ENCODE measurements at places on chromosomes 3 and 15.

DNA sequence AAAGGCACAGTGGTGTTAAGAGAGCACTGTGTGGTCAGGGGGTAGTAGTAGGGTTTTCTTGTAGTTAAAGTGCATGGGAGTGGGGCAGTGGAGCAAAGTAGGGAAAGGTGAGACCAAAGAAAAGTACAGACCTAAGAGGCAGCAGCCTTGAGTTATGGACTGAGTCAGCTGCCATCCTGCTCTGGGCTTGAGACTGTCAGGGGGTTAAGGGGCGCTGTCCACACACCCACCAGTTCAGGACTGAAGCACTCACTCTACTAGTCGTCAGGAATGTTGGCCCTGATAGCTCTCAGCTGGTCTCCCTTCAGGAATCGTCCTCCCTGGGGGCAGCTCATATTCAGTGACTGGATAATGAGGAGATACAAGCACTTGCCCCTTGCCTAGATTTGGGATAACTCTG lies 7.9 kb downstream of the CCR4 start:
- DNase-seq: no peak

DNA sequence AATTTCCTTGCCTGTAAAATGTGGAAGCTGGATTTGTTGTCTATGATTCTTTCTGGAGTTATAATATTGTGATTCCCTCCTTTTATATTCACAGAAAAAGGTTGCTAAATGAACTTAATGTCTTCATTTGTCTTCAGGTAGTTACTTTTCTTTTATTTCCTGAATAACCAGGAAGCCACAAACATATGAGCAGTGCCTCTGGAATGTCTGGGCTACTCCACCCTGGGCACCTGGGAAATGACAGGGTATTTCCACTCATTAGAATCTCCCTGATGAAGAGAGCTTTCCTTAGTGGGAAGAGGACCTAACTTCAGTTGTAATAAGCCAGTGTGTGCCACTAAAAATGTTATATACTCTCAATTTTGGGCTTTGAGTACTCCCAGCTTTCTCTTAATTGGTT lies 3.8 kb upstream of the SLMAP start:
- no peak for DNase-seq

GRCh38 chr3:189688262-189688661 lies 57.1 kb downstream of the TP63 start:
- DNase-seq: peak; percentile 77

- DNase-seq: no peak
Observed at GRCh38 chr3:54192026-54192425, 69.7 kb downstream of the CACNA2D3 start.

DNA sequence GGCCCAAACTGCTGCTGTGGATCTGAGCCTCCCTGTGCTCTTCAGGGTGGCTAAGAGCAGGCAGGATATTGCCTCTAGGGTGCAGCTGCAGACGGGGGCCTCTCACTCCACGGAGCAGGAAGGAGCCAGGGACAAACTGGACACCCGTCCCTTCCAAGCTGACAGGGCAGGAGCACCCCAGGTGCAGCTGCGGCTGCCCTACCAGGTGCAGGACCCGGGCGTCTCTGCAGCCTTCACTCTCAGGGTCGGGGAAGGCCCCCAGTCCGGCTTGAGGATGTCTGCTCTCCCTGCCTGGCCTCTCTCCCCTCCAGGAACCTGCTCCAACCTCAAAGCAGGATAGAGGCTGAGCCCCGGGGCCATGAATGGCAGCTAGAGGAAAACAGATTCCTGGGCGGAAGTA lies 1554.9 kb upstream of the CADM2 start:
- DNase-seq: no peak

- no peak for DNase-seq
Observed at GRCh38 chr3:46722443-46722842, 4.8 kb upstream of the PRSS50 start.

GRCh38 chr15:28861031-28861534 lies 12.6 kb upstream of the GOLGA6L7 start:
- DNase-seq: no peak

GRCh38 chr15:33724321-33725036 lies 243.8 kb upstream of the CHRM5 start:
- DNase-seq: no peak

DNA sequence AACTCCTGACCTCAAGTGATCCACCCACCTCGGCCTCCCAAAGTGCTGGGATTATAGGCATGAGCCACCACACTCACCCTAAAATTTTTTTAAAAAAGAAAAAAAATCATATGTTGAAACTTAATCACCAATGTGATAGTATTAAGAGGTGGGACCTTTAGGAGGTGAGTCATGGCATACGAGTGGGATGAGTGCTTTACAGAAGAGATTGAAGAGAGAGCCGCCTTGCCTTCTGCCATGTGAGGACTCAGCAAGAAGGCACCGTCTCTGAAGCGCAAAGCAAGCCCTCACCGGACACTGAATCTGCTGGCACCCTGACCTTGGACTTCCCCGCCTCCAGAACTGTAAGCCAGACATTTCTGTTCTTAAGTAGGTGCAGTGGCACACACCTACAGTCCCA lies 5.5 kb downstream of the ARPIN start:
- DNase-seq: no peak

DNA sequence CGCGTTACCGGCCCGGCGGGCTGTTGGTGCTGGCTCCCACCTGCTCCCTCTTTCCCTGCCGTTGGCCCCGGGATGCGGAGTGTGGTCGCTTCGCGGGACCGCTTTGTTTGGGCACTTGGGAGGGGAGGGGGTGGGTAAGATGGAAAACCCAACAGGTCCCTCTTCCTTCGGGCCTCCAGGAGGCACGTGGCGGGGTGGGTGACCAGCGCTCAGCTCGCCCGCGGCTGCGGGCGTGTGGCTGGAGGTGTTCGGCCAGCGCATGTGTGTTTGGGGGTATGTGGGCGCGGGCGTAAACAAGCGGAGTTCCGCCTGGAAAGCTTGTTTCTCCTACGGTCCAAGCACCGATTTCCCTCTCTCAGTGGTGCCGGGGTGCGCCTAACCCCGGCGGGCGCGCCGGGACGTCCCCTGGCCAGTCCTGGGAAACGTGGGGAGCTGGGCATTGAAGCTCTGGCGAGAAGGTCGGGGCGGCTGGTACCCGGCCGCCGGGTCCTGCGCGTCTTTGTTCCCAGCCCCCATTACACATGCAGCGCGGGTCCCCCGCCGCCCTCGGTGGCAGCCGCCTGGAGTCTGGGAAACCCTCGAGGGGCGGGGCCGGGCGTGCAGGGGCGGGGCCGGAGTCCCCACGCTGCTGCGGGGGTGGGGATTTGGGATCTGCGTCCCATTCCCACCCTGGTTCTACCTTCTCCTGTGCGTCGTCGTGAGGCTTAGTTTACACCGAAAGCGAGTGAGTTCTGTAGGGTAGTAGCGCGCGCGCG lies 1.4 kb downstream of the ACVR2B start:
- no peak for DNase-seq

DNA sequence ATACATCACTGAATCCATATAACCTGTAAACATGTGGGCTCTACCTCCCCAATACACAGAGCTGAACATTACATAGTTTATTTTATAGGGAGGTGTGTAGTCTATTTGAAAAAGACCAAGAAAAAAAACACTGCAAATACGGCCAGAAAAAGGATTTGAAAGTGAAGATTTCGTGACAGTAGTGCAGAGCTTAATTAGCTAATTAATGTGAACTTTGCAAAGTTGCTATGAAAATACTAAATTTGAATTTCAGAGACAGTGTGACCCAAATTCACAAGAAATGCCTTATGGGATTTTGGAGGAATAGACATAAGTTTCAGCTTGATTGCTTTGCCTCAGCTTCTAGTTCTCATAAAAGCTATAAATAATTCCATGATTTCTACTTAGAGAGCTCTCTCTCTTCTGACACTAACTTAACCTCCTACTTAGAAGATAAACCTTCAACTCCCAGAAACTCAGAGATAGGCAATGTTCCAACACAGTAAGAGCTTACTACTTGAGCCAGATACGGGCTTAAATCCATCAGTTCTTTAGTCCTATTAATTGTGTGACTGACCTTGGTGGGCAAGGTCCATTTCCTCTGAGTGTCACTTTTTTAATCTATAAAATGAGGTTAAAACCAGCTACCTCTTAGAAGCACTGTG lies 87.3 kb upstream of the THBS1 start:
- no peak for DNase-seq

- no peak for DNase-seq
Observed at GRCh38 chr3:37660782-37661181, 200.9 kb upstream of the CTDSPL start.

DNA sequence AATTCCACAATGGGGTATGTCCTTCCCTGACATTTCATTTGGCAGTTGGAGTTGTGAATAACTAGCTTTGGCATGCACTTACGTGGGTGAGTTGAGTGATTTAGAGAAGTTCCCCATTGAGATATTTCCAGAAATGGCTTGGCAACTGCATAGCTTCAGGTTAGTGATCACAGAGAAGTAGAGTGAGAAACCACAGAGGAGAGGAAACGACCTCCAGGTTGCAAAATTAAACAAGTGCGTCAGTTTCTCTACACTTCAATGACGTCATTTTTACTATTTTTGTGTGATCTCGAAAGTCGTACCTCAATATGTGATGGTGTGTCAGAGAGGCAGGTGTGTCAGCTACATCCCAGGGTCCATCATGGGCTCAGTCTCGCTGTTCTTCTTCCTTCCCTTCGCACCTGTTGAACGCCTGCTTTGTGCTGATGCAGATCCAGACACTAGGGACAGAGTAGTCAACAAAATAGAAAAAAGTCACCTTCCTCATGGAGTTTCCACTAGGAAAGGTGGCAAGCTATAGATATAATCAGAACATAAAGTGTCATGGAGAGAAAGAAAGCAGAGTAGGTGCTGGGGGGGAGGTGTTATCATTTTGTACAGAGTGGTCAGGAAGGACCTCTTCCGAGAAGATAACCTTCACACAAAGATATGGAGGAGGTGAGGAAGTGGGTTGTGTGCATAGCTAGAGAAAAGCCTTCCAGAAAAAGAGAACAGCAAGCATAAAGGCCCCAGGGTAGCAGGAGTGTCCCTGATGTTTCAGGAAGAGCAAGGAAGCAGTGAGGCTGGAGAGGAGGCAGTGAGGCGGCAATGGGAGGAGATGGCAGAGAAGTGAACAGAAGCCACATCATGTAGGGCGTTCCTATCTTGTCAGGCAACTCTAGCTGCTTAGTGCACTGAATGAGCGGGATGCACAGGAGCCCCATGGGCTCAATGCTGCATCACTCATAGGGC lies 75.6 kb downstream of the MCTP2 start:
- DNase-seq: no peak

DNA sequence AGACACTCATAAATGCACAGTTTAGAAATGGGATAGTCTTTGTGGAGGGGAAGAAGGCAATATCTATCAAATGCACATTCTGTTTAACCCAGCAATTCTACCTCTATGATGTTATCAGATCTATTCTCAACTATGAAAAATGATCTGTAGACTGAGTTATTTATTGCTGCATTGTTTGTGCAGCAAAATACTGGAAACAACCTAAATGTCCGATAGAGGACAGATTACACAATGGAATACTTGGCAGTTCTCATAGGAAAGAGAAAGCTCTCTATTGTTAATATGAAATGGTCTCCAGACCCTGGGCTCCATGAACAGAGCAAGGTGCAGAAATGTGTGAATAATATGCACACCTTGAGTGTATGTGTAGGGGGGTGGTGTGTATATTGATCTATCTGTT lies 49.0 kb upstream of the SELENOK start:
- no peak for DNase-seq

DNA sequence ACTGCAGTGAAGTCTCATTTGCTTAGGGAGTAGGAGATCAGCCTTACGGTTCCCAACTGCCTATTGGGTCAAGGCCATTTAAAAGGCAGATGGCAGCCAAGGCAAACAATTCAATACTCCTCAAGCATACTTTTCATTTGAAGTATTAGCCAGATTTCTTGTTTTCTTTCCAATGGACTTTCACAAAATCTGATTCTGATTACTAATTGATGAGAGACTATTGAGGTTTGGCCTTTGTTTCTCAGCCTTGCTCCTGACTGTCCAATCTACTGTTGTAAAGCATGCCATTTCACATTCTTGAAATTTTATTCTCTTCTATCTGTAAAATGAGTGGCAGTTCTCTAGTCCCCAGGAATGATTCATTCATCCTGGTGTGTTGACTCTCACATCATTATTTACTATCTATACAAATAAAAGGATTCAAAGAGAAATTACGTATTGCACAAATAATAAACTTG lies 166.2 kb upstream of the TGFBR2 start:
- no peak for DNase-seq

DNA sequence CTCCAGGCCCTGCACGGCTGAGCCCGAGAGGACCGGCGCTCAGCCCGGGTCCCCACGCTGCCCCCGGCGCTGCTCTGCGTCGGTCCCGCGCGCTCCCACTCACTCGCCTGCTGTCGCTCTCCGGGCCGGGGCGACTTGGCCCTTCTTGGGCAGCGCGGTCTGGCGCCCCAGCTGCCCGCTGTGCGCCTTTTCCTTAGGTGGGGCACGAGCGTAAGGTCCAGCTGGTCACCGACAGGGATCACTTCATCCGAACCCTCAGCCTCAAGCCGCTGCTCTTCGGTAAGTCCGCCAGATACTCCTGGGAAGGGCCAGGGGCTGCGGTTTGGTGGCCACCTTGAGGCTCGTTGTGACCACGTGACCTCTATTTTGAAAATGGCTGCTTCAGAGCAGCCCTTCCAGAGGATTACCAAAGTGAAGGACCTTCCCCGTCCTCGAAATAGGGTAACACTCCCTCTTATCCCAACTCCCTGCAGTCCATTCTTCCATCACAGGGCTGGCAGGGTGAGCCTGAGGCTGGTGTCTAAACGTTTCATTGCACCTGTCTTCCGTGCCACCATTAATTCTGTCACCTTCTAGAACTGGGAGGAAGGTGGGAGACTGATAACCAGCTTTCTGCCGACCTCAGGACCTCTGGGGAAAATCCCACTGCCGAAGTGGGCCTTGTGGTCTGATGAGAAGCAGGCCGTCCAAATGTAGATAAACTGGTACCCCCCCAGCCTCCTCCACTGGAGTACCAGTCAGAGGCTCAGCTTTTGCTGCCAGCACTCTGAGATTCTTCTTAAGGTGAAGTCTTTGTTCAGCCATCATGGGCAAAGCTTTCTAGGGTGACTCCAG lies 812 bp downstream of the P4HTM start:
- no peak for DNase-seq

- no peak for DNase-seq
Observed at GRCh38 chr3:142019794-142020320, 129.5 kb downstream of the TFDP2 start.

- no peak for DNase-seq
Observed at GRCh38 chr15:37695719-37696118, 238.7 kb upstream of the TMCO5A start.

- DNase-seq: no peak
Observed at GRCh38 chr3:27208961-27209616, 160.1 kb downstream of the NEK10 start.
